ENCODE measurements at places on chromosomes 7 and 10.

DNA sequence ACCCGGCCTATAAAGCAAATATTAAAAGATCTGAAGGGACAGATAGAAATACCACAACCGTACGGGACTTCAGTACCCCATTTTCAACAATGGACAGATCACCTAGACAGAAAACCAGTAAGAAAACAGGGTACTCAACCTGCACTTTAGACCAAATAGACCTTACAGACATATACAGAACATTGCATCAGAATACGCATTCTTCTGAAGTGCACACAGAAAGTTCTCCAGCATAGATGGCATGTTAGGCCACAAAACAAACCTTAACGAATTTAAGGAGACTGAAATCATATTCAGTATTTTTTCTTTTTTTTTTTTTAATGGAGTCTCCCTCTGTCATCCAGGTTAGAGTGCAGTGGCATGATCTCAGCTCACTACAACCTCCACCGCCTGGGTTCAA, 151.5 kb downstream of the TNS3 start:
- no peak for DNase-seq

DNA sequence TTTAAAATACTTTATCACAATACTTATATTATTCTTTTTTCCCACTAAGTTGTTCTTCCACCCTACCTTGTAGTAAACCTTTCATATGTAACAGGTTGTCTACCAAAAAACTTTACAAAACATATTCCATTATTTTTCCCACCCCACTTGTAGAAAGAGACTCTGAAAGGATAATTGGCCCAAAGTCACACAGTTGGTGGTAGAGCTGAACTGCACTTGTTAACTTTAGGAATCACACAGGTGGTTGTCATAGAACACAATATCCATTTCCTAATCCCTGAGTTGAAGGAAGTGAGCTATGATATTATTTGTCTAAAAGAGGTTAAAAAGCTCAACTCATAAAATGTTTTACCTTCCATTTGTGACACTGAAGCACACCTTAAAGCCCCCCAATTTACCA, 188.8 kb upstream of the FOXP2 start:
- DNase-seq, result no peak

DNA sequence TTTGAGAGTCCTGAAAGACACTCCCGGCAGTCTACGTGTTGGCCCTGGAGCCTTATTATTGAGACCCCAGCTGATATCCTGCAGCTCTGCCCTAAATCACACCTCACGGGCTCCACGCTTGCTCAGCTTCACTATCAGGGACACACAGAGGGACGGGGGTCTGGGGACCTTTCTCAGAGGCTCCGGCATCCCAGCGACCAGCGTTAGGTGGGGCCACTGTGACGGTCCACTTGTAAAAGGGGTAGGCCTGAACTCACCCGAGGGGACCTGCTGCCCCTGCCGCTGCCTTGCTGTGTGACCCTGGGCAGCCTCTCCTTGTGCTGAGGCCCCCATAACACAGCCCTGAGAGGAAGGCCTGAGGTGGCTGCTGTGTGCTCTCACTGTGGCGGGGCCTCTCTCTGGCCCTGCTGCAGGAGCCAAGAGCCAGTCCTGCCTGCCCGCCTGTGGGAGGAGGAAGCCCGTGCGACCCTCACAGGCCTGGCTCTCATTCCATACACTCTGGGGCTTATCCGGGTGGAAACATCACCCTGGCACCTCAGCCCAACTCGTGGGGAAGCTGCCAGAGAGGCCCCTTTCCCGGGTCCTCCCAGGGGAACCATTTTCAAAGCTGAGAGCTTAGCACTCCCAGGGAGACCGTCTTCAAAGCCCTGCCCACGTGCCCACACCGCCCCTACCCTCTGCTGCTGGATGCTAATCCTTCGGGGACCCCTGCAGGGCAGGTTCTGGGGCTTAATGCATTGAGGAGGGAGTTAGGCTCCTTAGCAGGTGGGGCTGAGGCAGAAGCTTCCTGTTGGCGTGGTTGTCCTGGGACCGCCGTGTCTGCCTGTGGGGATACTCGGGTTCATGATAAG, 21.7 kb downstream of the AQP1 start:
- no peak for DNase-seq

GRCh38 chr10:127125331-127125730, 71.1 kb downstream of the INSYN2A start:
- DNase-seq, result no peak

GRCh38 chr7:84447636-84448293, 253.2 kb upstream of the SEMA3A start:
- DNase-seq, result no peak

Data from HTR-8/SVneo (cell line).